ENCODE measurements at places on chromosomes 13 and 19. TPM values are rescaled to one million over a fixed set of nuclear protein-coding genes. Genes with fewer than 3 reads are reported as not detected.

MAP4K1 gene
- polyA plus RNA-seq: 0.64 TPM

ELAVL3 gene
- 0.03 TPM for polyA plus RNA-seq

ZNF700 gene
- 1.7 TPM for polyA plus RNA-seq

DIRAS1 gene
- polyA plus RNA-seq: 0.13 TPM

- peak; percentile 54 for DNase-seq
Measured at GRCh38 chr13:112767506-112768471, 78.0 kb downstream of the ATP11A start.

CAPS gene
- polyA plus RNA-seq: 1.7 TPM

DNA sequence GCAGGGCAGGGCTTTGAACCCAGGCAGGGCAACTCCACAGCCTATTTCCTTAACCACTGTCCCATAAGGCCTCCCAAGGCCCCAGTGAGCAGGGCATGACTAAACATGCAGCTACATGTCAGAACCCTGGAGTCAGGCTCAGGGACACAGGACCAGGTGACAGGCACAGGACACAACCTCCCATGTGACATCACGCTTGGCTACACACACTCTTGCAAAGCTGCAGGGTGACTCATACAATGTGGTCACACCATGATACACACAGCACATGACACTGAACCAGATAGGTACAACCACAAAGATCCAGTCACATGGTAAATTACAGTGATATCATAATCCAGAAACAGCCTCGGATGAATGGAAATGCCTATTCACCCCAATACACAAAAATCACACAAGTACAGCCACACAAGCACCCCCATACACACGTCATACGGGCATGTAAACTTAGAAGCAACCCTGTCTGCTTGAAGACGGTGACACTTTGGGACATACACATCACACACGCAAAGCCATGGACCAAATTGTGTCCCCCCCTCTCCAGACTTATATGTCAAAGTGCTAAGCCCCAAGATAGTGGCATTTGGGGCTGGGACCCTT lies 14.5 kb downstream of the KLK4 start:
- DNase-seq: no peak

- DNase-seq: no peak
Measured at GRCh38 chr13:32048816-32049215, 17.2 kb downstream of the FRY start.

RELB gene
- 14.1 TPM for polyA plus RNA-seq

DNA sequence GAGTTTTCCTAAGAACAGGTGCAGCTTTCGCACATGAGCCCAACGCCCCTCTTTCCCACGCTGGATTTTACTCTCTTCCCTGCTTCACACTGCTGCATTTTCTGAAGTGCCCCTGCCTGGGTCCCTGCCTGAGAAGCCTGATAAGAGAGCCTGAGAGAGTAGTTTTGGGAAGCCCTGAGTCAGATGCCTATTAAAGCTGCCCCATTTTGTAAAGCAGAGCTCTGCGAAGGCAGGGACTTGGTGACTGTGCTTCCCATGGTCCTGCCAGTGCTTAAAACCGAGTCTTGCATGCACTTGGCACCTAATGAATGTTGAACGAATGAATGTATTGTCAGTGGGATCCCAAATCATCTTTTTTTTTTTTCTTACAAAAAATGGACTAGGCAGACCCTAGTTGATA lies 18.2 kb downstream of the FGF9 start:
- no peak for DNase-seq

GRCh38 chr13:43933378-43933777 lies 53.7 kb downstream of the LACC1 start:
- no peak for DNase-seq

DNA sequence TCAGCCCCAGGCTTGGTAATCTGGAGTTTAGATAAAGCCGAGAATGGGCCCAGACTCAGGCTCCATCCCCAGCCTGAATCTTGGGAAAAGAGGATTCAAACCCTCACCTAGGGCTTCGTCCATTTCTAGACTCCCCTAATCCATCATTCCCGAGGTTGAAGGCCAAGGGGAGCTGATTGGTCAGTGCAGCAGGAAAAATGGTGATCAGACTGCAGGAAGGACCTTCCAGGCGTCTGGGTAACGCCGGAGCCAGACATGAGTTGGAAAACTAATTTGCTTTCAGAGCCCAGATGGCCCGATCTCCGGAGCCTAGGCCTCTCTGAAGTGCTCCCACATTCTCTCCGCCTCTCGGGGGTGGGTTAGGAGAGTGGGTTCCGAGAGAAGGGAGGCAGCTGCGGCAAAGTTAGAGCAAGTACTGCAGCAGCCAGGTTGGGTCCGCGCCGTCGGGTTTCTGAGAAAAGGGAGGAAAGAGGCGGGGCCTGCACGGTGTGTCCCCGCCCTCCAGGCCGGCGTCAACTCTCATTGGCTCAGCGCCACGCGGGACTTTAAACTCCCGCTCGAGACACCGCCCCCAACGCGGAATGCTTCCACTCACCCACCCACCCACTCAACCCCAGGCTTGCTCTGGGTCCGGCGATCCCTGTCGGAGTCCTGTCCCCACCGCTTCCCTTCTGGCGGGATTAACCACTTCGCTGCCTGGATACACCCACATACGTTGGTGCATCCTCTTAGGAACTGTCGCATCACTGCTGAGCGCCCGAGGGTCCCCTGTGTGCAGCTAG lies 788 bp upstream of the RTBDN start:
- no peak for DNase-seq

GRCh38 chr13:83877651-83878355 lies 4.5 kb downstream of the SLITRK1 start:
- no peak for DNase-seq

PNPLA6 gene
- 34.6 TPM for polyA plus RNA-seq

RAB3A gene
- polyA plus RNA-seq: 0.81 TPM

- DNase-seq: no peak
Measured at GRCh38 chr13:48110931-48111721, 16.2 kb upstream of the MED4 start.

ATP4A gene
- not detected for polyA plus RNA-seq
